ENCODE measurements at places on chromosomes 1 and 21.

DNA sequence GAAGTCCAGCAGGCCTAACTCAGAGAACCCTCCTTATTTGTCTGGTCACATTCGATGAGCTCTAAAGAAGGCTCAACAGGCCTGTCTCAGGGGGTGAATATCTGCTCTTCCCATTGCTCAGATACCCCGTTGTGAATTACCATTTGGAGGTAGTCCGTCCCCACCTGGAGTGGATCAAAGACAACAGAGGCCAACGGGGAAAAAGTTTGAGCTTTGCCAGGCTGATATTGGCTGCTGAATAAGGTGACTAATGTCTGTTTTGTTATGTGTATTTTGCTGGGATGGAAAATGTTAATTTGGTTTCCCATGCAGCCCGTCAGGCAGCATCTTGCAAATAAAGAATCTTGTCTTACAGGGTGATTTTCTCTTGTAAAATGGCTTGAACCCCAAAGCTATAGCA is 69.2 kb upstream of the EPS8L3 start:
- DNase-seq: no peak

DNA sequence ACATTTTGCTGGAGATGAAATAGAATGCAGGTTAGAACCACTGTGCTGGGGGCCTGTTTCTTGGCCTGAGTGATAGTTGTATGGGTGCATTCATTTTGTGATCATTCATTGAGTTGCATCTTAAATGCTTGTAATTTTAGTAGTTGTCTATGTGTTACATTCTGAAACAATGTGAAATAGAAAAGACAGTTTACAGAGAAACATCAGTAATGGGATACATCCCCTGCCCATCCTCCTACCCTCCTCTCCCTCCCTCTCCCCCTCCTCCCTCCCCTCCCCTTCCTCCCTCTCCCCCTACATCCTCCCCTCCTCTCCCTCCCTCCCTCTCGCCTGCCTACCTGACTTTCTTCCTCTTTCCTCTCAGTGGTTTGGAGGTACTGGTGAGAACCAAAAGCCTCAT is 54.5 kb upstream of the COL6A1 start:
- no peak for DNase-seq

DNA sequence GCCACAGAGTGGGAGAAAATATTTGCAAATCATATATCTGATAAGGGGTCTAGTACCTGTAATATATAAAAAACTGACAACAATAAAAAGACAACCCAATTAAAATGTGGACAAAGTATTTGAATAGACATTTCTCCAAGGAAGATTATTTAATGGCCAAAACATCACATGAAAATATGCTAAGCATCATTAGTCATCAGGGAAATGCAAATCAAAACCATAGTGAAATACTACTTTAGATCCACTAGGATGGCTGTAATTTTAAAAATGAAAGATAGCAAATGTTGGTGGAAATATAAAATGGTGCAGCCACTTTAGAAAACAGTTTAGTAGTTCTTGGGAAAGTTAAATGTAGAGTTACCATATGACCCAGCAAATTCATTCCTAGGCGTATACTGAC is 118.7 kb upstream of the KIF26B start:
- no peak for DNase-seq

DNA sequence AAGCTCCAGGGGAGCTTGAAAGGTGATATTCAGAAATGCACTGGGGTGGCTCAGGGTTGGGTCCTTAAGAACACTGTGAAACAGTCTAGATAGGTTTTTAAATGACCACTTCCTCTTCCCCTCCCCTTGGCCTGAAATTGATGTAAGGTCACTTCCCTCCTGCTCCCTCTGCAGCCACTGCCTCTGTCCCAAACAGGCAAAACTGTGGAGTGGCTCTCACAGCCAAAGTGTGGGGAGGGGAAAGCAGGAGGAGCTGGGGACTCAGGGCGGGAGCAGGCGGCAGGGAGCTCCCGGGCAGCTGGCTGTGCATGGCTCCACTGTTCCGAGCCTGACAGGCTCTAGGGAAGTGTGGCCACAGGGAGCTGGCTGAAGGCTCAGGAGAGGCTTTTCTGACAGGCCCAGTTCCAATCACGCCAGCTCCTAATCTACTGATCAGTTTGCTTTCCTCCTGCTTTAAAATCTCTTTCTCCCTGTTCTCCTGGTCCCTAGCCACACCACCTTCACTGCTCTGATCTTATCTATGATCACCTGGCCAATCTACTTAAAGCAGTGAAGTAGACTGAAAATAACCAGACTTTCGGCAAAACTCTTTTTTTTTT is 5.1 kb upstream of the CSRP1 start:
- no peak for DNase-seq

GRCh38 chr1:30648408-30649000 is 74.9 kb downstream of the MATN1 start:
- DNase-seq: no peak

DNA sequence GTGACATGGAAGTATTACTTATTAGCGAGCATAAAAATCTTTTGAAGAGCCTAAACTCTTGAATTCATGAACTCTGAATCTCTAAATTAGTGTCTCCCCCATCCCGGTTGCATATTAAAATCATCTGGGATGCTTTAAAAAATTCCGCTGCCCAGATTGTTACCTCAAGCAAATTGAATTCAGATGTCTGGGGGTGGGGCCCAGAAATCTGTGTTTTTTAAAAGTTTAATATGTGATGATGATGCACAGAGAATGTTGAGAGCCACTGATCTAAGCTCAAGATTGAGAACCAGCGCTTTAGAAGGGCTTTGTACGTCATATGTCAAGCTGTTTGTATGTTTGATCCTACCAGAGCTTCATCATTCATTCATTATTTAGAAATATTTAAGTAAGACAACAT is 446.8 kb downstream of the NUF2 start:
- DNase-seq: no peak

GRCh38 chr1:228862542-228863505 is 127.5 kb downstream of the RHOU start:
- DNase-seq: no peak

GRCh38 chr1:183753464-183753891 is 51.4 kb upstream of the RGL1 start:
- no peak for DNase-seq

- DNase-seq: no peak
These were observed 453.8 kb downstream of the PTPRU start for GRCh38 chr1:29690156-29690555.

DNA sequence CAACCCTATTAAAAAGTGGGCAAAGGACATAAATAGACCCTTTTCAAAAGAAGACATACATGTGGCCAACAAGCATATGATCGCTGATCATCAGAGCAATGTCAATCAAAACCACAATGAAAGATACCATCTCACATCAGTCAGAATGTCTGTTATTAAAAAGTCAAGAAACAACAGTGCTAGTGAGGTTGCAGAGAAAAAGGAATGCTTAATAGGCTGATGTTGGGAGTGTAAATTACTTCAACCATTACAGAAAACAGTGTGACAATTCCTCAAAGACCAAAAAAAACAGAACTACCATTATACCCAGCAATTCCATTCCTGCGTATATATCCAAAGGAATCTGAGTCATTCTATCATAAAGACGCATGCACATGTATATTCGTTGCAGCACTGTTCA is 13.2 kb downstream of the USH2A start:
- no peak for DNase-seq

GRCh38 chr1:193179094-193179493 is 7.3 kb downstream of the B3GALT2 start:
- DNase-seq: no peak
